ENCODE measurements at places on chromosomes 5 and 9.

DNA sequence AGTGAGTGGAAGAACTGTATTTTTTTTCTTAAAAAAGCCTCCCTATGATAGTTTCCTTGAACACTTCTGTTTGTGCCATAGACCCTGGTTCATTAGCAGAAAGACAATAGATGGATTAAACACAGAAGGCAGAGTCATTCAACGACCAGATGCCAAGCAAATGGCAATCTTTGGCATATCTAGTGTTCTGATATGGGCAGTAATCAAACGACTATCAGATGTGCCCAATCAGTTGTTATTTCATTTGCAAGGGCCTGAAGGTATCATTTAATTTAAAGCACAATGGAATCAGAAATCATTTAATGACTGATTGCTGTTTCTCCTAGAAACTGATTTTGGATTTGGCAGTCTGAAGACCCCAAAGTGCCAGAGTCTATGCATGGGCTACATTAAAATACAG, 61.3 kb downstream of the SGCD start:
- DNase-seq: no peak

GRCh38 chr9:77384406-77384805, 207.1 kb downstream of the VPS13A start:
- DNase-seq: peak; percentile 89

DNA sequence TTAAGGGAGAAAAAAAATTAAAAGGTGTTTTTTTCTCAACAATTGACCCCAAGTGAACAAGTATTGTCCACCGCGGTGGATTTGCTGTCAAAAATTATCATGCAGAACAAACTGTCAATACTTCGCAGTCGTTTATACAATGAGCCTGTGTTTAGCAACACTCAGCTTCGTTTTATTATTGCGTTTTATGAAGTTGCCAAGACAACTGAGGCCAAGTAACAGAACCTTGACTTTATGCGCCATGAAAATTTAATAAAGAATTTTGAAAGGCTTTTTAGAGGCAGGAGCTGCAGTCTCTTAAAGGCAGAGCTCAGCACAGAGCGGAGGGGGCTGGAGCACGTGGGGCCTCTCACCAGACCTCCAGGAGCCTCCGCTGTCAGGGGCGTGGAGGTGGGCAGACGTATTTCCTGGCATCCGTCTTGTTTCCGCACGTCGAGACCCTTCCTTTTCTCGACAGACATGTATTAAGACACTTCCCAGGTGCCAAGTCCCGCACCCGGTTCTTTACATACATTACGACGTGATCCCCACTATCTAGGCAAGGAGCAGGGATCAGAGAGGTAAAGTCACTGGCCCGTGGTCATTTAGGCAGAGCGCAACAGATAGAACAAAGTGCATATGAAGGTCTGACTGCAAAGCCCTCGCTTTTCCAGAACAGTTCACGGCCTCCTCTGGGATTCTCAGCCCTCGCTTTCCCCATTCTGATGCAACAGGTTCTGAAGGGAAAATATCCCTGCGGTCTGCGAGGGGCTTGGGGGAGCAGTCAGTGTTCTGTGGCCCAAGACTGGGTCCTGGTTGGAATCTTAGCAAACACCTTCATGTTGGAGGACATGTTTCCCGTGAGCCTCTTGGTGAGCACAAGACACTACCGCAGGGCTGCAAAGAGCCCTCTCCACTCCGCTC, 164.4 kb downstream of the DAB2IP start:
- no peak for DNase-seq

DNA sequence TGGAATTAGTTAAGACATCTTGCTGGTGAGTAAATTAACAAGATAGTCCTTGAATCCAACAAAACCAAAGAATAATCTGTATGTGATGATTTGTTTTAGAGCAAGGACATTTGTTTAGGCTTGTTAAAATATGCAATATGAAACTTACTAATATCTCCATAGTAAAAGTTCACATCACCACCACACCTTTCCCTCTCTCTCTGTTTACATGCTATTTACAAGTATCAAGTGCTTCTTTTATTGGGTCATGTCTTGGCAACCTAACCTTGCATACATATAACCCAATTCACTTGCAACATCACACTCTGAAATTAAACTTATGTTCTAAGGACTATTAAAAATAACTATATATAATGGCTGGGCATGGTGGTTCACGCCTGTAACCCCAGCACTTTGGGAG, 161.3 kb downstream of the CCDC192 start:
- DNase-seq: no peak

GRCh38 chr9:73869264-73869663, 627.9 kb upstream of the RORB start:
- peak; percentile 94 for DNase-seq

DNA sequence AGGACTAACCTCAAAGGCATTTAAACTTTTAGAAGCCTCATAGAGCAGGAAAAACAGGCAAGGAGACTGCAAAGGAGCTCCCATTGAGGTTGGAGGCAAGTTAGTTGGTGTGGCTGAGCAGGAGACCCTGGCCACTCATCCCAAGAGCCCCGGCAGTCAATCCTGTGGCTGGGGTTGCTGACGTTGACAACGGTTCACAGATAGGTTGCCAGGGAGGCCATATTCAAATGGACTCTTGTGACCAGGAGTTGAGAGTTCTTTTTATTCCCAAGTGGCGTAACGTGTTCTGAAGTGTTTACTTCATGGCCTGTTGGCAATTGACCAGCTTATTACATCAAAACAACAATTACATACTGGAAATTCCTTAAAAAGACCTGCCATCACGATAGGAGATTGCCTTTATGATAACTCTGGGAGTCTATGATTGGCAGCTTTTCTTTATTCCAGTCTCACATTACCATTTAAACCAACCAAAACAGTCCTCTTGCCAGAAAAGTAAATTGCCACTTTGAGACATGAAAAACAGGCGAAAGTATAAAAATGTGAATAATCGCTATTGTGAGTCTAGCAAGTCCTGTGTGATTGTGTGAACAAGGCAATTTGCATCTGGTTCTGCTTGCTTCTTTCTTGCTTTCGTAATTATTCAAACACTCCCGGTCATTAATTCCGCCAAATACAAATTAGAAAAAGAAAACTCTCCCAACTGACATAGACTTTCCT, 394.9 kb downstream of the MED10 start:
- no peak for DNase-seq

- no peak for DNase-seq
Observed at GRCh38 chr5:108898257-108898656, 150.6 kb downstream of the FER start.

DNA sequence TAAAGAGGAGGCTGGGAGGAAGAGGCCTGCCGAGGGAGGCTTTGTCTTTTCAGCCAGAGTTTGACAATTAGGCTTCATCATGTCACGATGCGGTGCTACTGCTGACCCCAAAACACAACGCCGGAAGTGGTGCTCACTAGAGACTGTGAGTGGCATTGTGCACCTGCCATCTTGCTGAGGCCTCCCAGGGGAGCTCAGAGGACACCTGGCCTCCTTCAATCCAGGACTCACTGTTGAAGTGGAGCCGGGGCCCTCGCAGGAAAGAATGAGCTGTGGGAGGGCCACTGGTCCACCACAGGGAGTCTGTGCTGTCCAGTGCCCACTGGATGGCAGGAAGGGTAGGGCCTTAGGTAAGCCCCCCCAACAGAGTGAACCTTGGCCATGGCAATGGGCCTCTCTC, 12.7 kb upstream of the SLC25A48 start:
- no peak for DNase-seq

DNA sequence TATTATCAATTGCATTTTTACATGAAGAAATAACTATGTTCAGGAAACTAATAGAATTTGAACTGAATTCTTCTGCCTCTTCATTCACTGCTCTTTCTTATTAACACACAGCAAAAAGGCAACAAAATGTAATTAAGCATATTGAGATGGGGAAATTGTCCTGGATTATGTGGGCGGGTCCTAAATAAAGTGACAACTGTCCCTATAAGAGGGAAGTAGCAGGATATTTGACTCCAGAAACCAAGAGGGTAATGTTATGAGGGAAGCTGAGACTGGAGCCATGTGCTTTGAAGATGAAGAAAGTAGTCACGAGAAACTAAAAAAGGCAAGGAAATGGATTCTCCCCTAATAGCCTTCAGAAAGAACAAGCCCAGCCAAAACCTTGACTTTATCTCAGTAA, 311.2 kb upstream of the PIK3R1 start:
- DNase-seq: no peak

- DNase-seq: no peak
Observed at GRCh38 chr5:74442466-74442865, 198.1 kb downstream of the ENC1 start.

Data from fibroblast of mammary gland (primary cell).